ENCODE measurements at places on chromosomes 6 and 20.

DNA sequence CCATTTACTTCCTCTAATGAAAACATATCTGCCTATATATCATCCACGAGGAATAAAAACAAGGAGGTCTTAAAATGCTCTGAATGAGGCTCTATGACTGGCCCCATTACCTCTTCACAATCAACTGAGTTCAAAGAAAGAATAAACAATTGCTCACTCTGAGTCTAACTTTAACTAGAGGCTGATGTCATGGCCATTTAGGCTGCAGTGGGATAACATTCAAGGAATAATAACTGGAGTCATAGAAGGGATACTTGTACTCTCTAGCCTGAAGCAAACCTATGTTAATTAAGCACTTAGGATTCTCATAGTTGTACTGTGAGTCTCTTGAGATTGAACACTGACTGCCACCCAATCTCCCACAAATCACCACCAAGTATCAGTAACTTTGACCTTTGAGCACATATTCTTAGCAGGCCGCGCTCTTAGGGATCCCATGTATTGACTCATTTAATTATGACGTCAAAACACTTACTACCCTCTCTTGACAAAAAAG is 70.2 kb downstream of the PERP start:
- no peak for DNase-seq

GRCh38 chr6:67888886-67889681 is 746.0 kb upstream of the ADGRB3 start:
- DNase-seq: peak; percentile 91

GRCh38 chr20:13131688-13132087 is 89.4 kb upstream of the ISM1 start:
- no peak for DNase-seq

GRCh38 chr6:154522576-154522975 is 12.1 kb upstream of the CNKSR3 start:
- DNase-seq: no peak

DNA sequence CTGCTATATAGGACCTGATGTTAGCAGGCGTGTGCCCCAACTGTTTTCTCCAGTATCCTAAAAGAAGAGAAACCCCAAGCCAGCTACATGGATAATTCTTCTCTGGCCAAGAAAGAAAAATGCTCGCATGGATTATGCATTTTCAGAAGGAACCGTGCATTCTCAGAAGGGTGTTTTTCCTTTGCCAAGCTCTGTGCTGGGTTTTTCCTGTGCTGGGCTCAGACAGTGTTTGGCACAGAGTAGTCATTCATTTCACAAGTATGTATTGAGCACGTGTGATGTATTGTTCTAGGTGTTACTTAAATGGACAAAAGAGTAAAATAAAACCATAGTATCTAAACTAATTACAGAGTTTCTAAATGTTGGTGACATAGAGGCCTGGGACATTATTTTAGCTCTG is 62.7 kb upstream of the ZNF133 start:
- DNase-seq: no peak

- DNase-seq: no peak
Observed at GRCh38 chr20:59412875-59413284, 112.5 kb downstream of the EDN3 start.

DNA sequence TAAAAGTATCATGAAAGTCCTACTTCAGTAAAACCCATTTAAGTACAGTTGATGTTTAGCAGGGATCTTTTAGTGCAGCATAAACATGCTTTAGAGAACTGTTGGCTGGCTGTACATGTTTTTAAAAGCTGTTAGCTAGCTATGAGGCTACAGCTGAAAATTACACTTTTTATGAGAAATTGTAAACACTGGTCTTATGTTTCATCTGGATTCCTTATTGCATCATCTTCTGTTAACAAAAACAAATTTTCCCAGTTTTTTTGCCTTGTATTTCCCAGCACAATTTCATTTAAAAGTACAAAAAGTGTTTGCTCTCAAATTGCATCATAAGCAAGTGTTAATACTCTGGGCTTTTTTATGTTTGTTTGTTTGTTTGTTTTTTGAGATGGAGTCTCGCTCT is 18.3 kb upstream of the HLA-E start:
- no peak for DNase-seq

GRCh38 chr6:52115145-52115741 is 27.8 kb upstream of the PKHD1 start:
- no peak for DNase-seq

- no peak for DNase-seq
Observed at GRCh38 chr6:138012682-138013081, 94.5 kb downstream of the PERP start.

GRCh38 chr20:49699200-49699992 is 14.3 kb downstream of the B4GALT5 start:
- DNase-seq: no peak

DNA sequence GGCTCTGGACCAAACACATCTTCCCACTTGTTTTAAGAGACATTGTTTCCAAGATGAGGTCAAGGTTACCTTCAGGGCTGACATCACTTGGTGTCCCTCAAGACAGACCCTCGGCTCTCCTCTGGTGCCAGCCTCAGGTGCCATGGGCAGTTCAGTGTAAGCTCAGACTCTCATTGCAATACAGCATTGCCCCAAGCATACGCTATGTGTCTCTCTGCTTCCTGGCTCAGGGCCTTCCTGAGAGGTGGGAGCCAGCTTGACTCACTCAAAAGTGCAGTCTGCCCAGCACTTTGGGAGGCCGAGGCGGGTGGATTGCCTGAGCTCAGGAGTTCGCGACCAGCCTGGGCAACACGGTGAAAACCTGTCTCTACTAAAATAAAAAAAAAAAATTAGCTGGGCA is 51.7 kb downstream of the SLC24A3 start:
- no peak for DNase-seq

DNA sequence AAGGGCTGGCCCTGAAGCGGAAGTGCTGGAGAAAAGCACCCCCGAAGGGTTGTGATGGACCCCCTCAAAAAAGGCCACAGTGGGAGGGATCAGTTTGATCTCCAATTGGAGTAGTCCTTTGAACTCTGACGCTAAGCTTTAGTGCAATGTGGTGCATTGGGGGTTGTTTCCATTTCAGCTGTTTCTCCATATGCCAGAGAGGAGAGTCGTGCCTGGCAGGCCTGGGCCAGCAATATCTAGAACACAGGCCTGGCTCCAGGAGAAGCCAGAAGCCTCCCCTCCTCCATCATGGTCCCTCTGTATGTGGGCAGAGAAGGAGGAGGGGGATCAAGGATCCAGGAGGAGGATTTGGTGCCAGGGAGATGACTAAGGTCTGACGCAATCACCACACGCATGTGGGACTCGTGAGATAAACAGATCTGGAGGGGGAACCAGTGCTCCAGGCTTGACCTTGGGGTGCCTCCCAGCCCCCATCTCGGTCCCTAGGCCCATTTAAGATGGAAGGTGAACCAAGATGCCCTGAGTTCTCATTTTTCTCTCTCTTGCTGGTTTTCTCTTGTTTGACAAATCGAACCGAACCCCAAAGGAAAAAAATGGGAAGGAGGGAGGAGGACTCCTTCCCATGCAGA is 517.4 kb upstream of the JARID2 start:
- DNase-seq: no peak

DNA sequence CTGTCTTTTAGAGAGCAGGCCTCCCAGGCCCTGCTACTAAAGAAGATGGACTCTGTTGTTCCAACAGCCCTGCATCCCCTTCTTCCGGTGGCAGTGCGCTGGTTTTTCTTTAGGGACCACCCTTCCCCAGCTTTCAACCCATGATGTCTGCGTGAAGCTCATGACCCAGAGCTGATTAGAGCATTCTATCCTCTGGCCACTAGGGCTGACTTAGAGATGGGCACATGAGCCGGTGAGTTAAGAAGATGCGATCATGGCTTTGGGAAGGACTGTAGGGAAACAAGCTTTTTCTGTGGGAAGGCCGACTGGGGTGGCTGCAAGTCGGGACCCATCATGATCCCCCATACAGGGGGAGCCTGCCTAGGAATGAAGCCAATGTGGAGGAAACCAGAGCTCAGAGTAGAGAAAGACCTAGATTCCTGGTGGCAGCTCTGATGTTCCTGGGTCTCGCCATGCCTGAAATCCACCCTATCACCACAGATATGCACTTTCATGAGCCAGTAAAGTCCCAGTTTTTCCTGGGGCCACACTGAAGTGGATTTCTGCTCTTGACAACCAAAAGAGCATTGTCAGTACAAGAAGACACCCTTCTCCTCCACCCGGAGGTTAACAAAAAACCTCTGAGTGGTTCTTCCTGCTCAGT is 29.1 kb upstream of the STX16 start:
- no peak for DNase-seq

GRCh38 chr6:87701676-87702588 is at the start of gene AKIRIN2:
Gene AKIRIN2, minus strand, starts transcription at chr6:87702233. Its CDS starts 549 bp downstream, at chr6:87701684.
- peak; percentile 96 for DNase-seq

DNA sequence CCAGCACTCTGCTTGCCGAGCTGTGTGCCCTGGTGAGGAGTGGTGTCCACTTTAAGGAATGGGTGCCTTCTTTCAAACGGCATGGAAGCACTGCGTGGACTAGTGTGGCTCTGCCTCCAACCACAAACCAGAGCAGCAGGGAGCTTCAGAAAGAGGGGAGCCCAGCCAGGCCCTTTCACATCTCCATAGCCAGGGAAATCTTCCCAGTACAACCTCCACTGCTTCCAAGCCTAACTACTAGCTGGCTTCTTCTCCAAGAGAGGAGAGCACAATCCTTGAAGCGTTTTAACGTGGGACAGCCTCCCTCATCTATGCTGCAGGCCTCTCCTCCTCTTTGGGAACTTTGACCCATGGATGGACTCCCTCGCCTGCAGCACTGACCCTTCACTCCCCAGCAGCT is 26.7 kb downstream of the TNXB start:
- DNase-seq: no peak

DNA sequence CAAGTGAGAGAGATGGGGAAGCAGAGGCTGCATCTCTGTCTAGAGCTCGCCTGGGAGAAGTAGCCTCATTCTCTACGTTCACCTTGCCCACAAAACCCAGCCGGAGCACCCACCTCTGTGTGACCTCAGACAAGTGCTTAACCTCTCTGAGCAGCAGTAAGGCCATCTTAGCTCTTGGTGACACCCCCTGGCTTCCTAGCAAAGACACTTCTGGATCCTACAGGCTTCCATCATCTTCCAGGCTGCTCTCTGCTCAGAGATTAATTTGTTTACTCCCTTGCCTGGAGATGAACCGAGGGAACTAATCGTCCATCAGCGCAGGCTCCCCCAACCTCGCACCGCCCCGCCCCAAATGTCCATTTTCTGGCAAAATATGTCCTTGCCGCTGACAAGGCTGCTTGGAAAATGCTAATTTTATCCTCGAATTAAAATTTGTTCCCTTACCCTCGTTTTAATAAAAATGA is 24.0 kb upstream of the CTNNBL1 start:
- DNase-seq: no peak

DNA sequence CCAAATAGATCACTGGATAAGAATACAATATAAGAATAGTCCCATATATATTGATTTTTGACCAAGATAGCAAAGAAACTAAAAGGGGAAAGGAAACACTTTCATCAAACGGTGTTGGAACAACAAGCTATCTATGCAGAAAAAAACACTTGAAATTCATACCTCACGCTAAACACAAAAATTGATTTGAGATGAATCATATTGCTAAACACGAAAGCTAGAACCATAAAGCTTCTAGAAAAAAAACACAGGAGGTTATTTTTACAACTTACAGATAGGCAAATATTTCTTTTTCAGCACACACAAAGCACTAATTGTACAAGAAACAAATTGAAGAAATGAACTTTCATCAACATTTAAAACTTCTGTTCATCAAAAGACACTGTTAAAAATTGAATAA is 36.7 kb upstream of the TMEM14A start:
- no peak for DNase-seq

DNA sequence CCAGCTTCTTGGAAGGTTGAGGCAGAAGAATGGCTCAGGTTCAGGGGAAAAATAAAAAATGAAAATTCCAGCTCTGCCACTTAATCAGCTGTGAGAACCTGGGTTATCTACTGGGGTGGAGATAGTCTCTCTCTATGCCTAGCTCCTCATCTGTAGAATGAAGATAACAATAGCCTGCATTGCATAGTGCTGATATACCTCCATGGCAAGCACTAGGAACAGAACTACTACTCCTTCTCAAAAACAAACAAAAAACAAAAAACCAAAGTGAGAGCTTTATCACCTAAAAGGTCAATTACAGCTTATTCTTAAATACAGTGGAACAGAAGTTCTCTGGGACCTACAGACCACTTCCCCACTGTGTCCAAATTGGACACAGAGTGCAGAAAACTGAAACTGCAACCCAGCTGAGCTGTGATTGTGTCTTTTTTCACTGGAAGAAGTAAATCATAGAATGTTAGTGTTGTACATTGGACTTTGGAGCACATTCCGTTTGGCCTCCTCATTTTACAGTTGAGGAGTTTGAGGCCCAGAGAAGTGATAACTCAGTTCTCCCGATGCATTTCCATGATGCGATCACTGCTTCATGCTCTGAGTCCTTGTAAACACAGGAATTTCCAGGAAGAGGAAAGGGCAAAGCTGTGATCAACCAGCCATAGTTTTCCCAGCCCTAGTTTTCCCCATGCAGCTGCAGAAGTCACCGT is 23.3 kb downstream of the MTFR2 start:
- DNase-seq: no peak

DNA sequence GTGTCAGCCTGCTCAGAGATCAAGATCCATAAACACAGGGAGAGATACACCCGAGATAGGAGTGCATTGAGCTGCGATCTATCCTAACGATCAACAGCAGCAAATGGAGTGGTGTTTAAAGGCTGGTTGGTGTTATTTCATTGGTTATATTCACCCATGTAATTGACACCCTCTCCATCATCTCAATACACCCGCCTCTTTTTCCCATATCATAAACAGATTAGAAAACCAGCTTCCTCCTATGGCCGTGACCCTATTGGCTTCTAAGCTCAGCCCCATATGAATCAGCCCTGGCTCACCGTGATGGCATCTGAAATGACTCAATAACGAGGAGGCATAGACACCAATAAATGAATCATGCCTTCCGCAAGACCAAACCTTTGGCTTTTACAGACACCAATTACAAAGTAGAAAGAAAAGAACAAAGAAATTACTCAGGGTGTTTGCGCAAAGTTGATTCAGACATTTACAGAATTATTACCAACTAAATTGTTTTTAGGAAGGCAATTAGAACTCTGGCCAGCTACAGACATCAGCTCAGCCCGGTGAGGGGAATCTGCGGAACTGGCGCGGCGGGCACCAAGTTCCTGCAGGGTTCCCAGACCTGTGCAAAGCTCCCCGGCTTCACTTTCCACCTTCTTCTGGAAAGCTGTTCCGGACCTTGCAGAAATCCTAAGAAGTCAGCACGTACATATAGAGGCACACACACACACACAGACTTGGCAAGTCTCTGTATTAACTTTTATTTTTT is 11.5 kb downstream of the PMEPA1 start:
- DNase-seq: no peak

GRCh38 chr6:105601541-105602236 is 198.8 kb upstream of the PREP start:
- no peak for DNase-seq
